ENCODE measurements at places on chromosomes 16 and 17.

- DNase-seq: no peak
Observed at GRCh38 chr17:3693829-3694231, 2.1 kb downstream of the P2RX5 start.

- no peak for DNase-seq
Observed at GRCh38 chr17:15249487-15249886, 15.6 kb downstream of the PMP22 start.

- DNase-seq: no peak
Observed at GRCh38 chr17:5325851-5326250, 43.8 kb downstream of the RABEP1 start.

DNA sequence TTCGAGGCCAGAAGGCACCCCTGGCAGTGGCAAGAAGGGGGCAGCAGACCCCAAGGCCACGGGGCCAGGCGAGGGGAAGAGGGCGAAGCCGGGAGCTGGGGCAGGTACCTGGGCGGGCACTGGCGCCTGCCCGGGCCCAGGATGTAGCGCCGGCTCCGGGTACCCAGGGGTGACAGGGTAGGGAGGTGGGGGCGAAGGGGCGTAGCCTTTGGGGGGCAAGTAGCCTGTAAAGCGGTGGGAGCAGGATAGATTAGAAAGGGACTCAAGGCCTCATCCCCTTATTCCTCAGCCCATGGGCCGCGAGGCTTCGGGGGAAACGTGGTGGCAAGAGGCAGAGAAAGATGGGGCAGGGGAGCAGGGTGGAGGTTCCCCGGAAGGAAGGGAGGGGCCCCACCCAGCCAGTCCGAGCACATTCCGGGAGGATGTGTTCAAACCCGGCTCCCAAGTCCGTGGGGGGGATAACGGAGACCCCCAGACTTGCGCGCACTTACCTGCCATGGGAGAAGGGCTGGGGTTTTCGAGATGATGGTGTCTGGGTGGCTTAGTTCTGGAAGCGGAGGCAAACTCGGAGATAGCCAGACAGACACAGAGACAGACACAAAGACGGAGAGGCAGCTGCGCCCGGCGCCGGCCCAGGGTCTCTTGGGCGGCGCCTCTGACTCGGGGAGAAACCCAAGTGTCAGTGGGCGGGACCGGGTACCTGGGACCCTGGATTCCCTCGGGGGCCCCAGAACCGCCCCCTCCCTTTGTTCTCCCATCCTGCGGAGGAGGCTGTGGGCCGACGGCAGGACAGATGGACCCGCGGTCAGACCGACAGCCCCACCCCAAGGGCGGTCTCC lies 493 bp downstream of the PLSCR3 start:
- peak; percentile 22 for DNase-seq

DNA sequence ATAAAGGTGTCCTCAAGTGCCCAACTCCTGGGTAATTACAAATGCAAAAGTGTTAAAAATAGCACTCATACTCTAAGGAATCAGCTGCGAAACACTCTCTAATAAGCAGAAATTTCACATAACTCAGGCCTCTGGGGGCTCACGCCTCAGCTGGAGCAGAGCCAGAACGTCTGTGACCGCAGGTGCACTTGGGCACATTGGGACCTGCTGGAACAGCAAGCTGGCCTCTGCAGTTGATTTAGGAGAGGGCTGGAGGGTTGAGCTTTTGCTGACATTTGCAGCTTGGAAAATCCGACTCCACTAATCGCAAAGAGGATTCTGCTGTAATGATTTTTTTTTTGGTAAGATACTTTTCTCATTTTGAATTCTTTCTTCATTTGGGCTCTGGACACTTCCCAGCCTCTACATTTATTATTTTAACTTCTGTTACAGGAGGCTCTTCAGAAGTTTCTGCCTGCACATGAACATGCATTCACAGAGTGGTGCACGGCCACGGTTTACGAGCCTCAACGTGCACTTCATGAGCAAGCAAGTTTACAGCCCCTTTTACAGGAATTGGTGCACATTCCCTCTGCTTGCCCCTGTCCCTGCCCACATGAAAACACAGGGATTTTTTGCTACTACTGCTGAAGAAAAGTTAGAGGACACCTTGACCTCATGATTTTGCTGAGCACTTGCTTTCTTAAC lies 4.1 kb upstream of the SNTB2 start:
- DNase-seq: no peak

GRCh38 chr16:72928090-72928981 lies 119.6 kb downstream of the ZFHX3 start:
- no peak for DNase-seq

DNA sequence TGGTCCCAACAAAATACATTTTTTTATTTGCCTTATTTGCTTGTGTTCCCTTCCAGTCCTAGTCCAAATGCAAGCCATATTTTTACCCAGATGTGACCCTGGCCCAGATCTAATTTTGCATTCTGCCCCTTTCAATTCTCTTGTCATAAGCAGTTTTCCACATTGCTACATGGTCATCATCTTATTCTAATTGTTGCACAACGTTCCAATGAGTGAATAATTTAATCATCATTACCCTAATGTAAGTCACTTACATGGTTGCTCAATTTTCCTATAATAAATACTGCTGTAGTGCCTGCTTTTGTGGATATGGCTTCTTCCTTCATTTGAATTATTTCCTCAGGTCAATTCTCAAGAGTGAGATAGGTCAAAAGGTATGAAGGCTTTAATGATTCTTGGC lies 12.8 kb downstream of the RSAD1 start:
- DNase-seq: no peak

Measured in fibroblast of skin of right biceps (primary cell).